ENCODE measurements at places on chromosomes 3 and 15. TPM values are rescaled to one million over a fixed set of nuclear protein-coding genes. Genes with fewer than 3 reads are reported as not detected.
A peak's percentile ranks its signal among the peaks of the same experiment; 100 is the strongest.

- DNase-seq = peak; percentile 79
These were observed 62.7 kb upstream of the ZNF148 start for GRCh38 chr3:125437631-125438435.

The PLSCR5 gene
- total RNA-seq = not detected

The CPEB1 gene
- not detected for total RNA-seq

DNA sequence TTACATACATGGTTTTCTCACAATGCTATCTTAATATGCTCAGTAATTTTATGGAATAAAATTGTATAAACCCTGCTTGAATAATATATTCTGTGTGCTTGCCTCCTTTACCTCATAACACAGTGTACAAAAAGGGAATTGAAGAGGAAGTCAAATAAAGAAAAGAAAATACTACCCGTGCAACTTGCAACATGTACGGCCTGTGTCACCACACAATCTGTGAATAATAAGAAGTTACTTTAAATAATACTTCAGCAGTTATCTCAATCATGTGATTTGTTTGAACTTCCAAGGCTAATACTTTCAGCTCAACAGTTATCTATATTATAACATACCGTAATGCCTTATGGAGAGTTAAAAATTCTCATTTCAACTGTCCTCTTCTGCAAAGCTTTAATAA lies 58.1 kb upstream of the SATB1 start:
- no peak for DNase-seq

The CCRL2 gene
- total RNA-seq = 9.7 TPM

The CPLX3 gene
- total RNA-seq = 0.25 TPM

DNA sequence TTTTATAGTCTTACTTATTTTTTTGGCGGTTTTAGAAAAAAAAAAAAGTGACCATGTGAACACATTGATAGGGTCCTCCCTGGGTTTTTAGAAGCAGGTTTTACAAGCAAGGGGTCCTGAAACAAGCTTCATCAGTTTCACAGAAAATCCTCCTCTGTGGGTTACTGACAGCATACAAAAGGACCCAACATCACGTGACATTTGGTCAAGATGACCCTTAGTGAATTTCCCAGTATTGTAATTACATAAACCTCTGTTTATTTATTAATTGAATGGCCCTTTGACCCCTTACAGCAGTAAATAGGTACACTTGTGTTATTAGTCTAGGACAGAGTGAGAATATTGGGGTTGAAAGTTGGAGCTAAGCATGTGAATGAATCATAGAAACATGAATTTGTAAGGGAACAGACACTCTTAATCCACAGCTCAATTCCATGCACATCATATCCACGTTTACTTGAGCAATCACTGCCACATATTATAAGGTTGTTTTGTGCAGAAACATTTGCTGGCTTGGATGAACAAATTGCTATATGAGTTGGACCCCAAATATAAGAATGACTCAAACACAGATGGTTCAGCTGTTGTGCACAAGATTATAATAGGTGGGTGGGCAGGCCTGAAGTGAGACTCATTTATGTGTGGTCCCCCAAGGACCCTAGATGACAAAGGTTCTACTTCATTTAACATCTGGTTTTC lies 137.5 kb downstream of the ZNF385D start:
- DNase-seq = no peak

The PLA1A gene
- not detected for total RNA-seq

DNA sequence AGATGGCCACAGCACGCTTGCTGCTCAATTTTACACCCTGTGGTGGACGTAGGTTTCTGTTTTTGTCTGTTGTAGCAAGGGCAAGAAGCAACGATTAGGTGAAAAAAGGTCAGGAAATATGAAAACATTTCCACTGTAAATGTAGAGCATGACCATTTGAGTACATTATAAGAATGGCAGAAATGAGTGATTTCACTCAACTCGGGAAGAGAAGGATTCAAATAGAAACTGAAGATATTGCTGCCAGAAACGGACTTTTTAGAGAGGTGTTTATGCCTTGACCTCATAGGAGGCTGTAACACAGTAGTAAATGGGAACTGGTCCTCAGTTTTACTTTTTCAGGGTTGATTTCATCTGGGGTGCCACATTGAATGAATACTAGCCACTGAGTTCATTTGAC lies 33.1 kb upstream of the GASK1A start:
- DNase-seq = no peak

DNA sequence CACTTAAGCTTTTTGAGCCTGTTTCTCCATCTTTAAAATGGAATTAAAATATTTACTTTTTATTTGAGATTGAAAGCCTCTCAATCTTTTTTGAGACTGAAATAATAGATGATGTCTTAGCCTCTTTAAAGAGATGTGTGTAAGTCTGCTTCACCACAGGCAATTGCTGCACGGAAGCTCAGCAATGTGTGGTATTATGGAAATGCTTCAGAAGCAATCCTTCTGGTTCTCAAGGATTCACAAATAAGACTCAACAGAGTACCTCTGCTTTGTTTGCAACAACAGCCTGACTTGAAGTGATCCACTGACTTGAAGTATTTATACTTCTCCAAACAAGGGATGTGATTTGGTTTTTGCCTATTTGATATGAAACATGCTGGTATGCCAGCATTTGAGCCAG lies 332.0 kb upstream of the RASGRP1 start:
- DNase-seq = no peak

DNA sequence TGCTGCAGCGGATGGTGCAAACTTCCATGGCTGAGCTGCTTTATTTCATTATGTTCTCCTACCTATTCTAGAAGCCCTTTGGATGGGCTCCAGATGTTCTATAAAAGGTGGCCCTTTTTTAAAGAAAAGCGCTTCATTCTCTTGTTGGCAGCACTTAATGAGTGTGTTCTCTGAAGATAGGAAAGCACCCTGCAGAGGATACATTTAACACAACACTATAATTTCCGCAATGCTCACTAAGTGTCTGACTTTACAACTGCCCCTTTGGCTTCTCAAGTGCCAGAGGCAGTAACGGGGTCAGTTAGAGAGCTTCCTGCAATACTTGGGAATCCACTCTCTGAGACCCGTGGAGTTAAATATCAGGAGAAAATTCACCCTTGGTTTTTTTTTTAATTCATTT lies 88.1 kb downstream of the MDFIC2 start:
- no peak for DNase-seq

The LSMEM2 gene
- total RNA-seq = not detected

The TF gene
- 0.03 TPM for total RNA-seq

GRCh38 chr3:15102836-15103235 lies 3.9 kb upstream of the RBSN start:
- no peak for DNase-seq

The LIPC gene
- not detected for total RNA-seq

DNA sequence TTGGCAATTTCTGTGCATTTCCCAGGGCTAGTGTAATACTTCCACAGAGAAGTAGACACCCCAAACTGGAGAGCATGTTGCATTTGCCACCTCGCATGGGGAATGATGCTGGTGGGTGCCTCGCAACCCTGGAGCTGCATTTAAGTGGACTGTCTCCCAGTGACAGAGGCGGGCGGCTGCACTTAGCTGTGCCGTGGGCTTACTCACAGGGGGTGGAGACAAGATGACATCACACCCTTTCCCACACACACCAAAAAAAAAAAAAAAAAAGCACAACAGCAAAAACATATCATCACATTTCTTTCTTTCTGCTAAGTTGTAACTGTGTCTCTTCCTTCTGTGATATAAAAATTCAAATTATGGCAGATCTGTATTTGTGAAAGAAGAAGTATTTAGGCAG lies at the start of gene ABI3BP:
TSS of gene ABI3BP (minus strand) at position 113 of the 400 bp plus-strand sequence. CDS start at position 76, 37 bp downstream.
- DNase-seq = no peak

DNA sequence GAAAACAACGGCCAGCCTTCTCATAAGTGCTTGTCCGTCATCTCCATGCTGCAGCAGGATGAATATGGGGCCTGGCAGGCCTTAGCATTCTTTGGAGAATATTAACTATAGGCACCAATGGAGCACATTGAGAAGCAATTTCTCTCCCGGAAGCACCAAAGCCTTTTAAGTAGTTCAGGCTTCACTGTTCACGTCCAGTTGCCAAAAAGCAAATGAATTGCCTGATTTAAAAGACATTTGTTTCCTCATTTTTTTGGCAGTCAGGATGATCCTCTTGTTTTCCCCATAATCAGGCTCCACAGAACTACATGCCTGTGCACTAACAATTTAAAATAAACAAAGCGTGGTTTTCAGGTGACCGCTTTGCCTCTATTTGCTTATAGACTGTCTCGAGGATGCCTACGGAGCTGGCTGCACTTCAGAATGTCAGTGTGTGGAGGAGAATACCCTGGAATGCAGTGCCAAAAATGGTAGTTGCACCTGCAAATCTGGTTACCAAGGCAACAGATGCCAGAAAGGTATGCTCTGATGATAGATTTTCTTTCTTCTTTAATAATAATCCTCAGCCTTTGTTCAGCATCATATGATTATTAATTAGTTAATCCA lies 725.2 kb upstream of the GOLIM4 start:
- DNase-seq = no peak

The RBSN gene
- total RNA-seq = 5.8 TPM

DNA sequence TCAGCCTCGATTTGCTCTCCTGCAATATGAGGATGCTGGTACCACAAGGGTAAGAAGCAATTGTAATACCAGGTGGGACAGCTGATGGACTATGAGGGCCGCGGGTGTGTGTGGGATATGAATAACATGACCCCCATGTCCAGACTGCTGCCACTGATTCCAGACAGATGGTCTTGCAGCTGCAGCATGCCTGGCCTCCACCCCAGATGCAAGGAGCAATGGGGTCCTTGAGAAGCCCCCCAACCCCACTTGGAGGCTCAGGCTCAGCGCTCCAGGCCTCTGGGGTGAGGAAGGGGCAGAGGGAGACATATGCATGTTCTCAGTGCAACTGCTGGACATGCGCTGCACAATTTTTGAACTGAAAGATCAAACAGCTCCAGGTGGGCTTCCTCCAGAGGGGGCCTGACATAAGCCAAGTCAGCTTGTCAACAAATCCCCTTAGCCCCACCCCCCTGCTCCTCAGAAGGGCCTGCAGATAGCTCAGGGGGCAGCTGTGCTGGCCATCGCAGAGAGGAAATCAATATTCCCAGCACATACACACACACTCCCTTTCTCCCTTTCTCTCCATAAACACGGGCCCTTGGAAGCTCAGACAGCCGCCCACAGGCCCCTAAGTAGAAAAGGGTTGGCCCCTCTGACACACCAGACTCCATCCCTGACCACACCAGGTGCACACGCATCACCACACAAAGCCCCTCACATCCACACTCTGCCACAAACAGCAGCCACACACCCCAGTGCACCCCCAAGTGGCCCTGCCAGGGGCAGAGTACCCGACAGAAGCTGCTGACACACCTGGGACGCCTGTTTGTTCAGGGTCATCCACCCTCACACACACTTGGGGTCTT lies 107.0 kb downstream of the IQSEC1 start:
- no peak for DNase-seq

DNA sequence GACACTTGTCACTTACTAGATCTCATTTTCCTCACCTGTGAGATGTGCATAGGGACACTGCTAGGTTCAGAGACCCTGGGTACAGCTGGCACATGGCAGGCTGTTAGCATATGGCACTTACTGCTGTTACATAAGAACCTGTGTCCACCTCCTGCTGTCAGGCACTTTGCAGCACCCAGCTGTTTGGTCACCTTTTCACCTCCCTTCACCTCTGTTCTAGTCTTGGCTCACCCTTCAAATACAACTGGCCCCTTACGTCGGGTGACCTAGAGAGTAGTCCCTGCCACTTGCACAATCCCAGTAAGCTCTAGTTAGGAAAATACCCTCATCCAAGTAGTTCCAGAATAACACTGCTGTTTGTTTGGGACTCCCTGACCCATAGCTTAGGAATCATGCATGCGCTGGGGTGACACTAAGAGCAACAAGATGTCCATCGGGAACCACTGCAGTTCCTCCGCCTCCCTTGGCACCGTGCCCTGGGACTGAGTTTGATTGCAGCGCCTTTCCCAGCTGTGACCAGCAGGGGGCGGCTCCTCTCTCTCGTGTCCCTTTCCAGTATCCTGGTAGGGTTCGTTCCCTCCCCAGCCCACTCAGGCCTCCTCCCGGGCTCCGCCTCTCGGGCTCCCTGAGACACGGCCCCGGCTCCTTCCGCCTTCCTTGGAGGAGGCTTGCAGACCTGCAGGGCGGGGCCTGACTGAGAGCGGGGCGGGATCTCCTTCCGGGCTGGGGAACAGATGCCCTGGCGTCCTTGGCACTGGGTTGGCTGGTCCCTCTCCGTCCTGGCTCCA lies 78.6 kb downstream of the ABHD5 start:
- DNase-seq = peak; percentile 94

- DNase-seq = no peak
These were observed 15.2 kb downstream of the MCM2 start for GRCh38 chr3:127613406-127613805.

GRCh38 chr15:89377024-89377841 lies 42.6 kb upstream of the POLG start:
- no peak for DNase-seq

GRCh38 chr15:100341239-100341749 lies 481 bp downstream of the ADAMTS17 start:
- no peak for DNase-seq

The GOLGA8S gene
- not detected for total RNA-seq

GRCh38 chr15:73927476-73928240 lies 1.4 kb downstream of the LOXL1 start:
- peak; percentile 75 for DNase-seq

The TJP1 gene
- total RNA-seq = 58.8 TPM

The QARS1 gene
- 291 TPM for total RNA-seq

DNA sequence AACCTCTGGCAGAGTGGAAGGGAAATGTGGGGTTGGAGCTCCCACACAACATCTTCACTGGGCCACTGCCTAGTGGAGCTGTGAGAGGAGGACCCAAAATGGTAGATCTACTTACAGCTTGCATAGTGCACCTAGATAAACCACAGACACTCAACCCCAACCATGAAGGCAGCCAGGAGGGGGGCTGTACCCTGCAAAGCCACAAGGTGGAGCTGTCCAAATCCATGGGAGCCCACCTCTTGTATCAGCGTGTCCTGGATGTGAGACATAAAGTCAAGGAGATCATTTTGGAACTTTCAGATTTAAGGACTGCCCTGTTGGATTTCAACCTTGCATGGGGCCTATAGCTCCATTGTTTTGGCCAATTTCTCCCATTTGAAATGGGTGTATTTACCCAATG lies 20.9 kb downstream of the TP63 start:
- peak; percentile 51 for DNase-seq

DNA sequence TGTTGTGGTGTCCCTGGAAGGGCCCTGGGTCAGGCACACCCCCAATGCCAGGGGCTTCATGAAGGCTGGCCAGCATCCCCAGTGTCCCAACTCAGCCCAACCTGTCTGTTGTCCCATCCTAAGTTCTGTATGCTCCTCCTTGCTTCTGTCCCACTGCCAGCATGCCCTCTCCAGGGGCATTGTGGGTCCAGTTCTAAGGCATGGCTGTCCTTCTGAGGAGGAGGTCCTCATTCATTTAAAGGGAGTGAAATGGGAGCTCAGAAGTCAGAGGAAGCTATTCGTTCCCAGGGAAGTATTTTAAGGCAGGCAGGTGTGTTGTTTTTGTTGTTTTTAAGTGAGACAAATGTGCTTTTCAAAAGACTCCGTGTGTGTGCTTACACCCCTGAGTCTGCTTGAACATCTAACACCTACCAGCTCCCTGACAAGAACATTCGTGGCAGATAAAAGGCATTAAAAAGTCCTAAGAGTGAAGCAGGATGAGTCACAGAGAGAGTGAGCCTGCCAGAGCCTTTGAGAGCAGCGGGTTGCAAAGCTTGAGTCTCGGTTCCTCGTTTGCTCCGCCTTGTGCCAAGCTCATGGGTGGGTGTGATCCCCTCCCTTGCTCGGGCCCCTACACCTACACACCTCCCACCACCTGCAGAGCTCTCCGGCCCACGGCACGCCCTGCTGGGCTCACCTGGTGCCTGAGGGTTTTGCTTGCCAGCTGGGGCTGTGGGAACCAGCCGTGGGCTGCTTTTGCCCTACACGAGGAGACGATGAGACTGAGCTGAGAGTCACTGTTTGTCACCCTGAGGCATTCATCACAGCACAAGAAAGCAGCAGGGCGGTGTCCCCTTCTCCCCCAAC lies 183.4 kb upstream of the TOPAZ1 start:
- no peak for DNase-seq

Measured in HT-29 (cell line).